ENCODE measurements at places on chromosomes 5 and 9.

GRCh38 chr5:59725392-59725767 is 168.1 kb downstream of the PDE4D start:
- DNase-seq, result no peak

- DNase-seq, result peak; percentile 52
These were observed 152.4 kb downstream of the BRINP1 start for GRCh38 chr9:119216651-119217331.

DNA sequence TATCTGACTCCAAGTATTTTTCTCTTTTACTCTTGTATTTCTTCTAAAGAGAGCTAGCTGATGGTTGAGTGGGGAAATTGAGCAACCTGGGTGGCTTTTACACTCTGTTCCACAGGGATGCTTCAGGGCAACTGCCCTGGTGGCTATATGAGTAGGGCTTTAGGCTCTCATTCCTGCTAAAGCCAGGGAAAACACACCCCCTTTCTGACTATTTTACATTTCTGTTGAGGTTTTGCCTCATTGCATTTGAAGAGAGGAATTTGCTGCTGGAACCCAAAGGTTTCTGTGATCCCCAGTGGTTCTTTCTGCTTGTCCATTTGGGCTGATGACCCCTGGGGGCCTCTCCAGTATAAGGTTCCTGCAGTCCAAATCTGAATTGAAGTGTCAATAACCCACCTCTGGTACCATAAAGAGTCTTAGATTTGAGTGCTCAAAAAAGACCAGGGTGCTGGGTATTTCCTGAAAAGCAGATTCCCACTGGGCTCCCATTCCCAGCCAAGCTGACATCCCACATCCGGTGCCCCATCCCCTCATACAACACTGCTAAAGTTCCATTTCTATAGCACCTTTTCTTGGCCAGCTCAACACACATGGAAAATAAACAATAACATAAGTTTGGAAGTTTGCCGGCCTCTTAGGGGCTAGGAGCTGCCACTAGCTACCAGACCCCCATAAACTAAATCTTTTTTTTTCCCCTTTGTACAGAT is 59.5 kb downstream of the PAPPA start:
- DNase-seq, result no peak

DNA sequence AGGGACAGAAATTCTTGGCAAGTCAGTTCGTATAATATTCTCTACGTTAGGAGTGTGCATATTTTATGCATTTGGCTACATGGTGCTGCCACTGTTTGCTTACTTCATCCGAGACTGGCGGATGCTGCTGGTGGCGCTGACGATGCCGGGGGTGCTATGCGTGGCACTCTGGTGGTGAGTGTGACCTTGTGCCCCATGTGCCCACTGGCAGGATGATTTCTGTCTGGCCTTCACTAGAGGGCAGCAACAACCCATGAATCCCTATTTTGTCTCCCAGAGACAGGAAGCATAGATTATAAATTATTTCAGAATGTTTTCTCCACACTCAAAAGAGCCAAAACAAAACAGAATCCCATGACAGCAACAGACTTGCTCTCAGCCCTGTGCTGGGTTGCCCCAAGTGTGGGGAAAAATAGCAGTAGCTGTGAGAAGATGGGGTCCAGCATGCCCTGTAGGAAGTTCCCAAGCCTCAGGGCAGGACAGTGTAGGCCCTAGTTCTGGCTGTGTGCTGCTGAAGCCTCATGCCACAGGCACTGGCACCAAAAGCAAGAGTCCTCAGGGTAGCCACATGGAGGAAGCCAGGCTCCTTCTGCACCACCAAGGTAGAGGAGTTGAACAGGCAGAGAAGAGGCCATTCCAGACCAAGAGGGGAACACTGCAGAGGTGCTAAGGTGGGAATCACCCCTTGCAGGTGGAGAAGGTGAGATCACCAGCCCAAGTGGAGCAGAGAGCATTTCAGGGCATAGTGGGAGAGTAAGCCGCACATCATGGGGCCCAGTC is 16.0 kb downstream of the SLC22A5 start:
- DNase-seq, result no peak

Data from mesothelial cell of epicardium (in vitro differentiated cells).